ENCODE measurements at places on chromosomes 5 and 9.

DNA sequence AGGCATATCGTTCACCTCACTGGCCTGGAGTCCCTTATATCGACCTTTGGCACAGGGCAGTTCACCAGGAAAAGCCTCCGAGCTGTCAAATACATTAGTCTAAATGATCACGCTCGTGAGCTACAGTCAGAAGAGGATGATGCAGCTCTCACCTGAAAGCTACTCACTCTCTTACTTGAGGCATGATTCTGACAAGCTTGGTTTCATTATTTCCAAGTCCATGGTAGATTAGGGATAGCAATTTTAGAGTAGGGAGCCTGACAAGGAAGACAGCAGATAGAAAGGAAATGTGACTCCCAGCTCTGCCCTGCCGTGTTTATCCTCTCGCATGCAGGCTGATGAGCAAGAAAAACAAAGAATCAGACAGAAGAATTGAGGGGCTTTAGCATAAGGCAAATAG lies 98.0 kb upstream of the MAP1B start:
- no peak for DNase-seq

GRCh38 chr9:76114144-76114543 lies 223.7 kb downstream of the PCSK5 start:
- DNase-seq = no peak

GRCh38 chr5:103785569-103785968 lies 223.0 kb upstream of the NUDT12 start:
- DNase-seq = no peak

DNA sequence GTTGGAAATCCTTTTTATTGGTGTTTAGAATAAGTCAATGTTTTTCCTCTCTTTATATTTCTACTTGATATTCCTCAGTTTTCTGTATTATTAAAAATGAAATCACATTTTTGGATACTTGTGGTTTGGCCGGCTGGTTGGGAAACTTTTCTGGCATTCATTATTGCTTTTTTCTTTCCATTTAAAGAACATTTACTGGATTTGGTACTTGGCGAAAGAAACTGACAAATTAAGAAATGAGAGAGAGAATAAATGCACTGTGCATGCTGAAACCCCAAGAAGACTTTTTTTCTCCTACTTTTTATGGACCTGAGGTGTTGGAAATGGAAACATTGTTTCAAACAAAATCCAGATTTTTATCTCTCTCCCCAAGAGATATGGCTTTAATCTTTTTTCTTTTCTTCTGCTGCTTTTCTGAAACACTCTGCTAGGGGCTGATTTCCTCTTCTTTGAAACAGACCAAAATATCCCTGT lies 128.4 kb downstream of the SNX18 start:
- DNase-seq = no peak

DNA sequence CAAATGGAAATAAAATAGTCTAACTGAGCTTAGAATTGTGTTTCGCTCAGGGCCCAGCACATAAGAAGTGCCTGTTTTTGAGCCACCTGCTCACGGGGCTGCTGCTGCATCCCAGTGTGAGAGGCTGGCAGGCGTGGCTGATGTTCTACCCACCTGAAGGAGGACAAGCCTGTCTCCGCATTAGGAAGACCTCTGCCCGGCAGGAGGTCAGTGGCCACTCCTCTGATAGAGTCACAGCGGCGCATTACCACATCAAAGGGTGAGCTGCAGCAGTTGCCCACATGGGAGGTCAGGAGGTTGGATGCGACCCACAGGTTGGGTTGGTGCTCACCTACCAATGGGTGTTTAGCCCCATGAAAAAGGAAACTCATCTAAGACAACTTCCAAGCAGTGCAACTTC lies 3.7 kb upstream of the SLC6A7 start:
- no peak for DNase-seq

DNA sequence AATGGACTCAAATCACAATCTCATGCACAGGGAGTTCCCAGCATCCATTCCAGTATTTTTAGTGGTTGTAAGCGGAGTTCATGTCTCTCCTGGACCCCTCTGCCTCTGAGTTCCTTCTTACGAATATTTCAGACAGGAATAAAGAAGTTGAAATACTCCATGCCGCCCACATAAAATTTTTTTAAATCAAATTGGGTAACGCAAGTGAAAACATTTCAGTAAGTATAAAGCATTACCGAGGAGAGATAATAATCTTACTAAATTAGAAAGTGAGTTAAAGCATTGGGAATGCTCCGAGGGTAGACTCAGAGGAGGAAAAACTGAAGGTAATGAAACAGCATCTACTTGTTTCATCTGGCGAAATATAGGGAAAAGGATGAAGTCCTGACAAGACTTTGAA lies 317.6 kb downstream of the ARRDC3 start:
- DNase-seq = peak; percentile 2
